A549 treated with dexamethasone at 1 μM for 4 hours (cell line): ENCODE measurements at places on chromosomes 12 and 14. TPM values are rescaled to one million over a fixed set of nuclear protein-coding genes. Genes with fewer than 3 reads are reported as not detected.

Gene CINP
- total RNA-seq, result 50.2 to 67.6 TPM (median 55.1 TPM) in 5 replicates

Gene OR4E2
- total RNA-seq, result not detected in 5 replicates

Gene PRB2
- 0.08 TPM in 1 of 5 replicates, not detected in the others for total RNA-seq

Gene SYCP3
- 0.04 to 0.16 TPM (median 0.09 TPM) in 4 of 5 replicates, not detected in the other for total RNA-seq

Gene MYF5
- not detected in 5 replicates for total RNA-seq

Gene DIP2B
- total RNA-seq, result 10.7 to 16.7 TPM (median 15.6 TPM) in 5 replicates

Gene HHIPL1
- total RNA-seq, result 0.09 to 0.34 TPM (median 0.31 TPM) in 5 replicates

Gene RTN1
- 0.03 TPM in 1 of 5 replicates, not detected in the others for total RNA-seq

Gene ARMH4
- total RNA-seq, result 0.25 to 0.71 TPM (median 0.52 TPM) in 5 replicates

Gene TMEM117
- 1.6 to 2.3 TPM (median 1.9 TPM) in 5 replicates for total RNA-seq

Gene CCDC60
- not detected in 5 replicates for total RNA-seq

Gene TAS2R42
- total RNA-seq, result not detected in 5 replicates

Gene CLEC2D
- total RNA-seq, result 0.32 to 0.97 TPM (median 0.50 TPM) in 5 replicates

Gene ACOT6
- total RNA-seq, result not detected in 5 replicates

Gene RTL1
- total RNA-seq, result 0.21 to 0.29 TPM (median 0.24 TPM) in 5 replicates

Gene KIF26A
- 1.9 to 4.4 TPM (median 3.9 TPM) in 5 replicates for total RNA-seq
